ENCODE measurements at places on chromosomes 7 and 10.

GRCh38 chr10:36578306-36578705 is 547.1 kb upstream of the ANKRD30A start:
- DNase-seq: no peak

- no peak for DNase-seq
Observed at GRCh38 chr10:34988397-34989067, 101.6 kb downstream of the CUL2 start.

DNA sequence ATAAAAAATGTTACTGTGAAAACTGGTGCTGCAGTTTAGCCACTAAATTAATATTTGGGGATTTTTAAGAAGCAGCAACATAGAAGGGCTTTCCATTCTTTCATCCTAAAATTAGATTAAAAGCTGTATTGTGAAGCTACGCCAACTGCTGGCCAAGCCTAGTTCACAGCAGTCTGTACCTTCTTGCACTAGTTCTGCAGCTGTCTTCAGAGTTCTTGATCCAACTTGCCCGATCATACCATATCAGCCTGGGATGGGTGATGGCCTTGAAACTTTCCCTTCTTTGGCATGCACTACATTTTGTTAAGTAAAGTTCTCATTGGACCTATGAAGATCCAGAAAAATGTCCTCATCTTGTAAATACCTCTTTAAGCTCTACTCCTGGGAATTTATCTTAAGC is 20.3 kb upstream of the PANK1 start:
- no peak for DNase-seq

DNA sequence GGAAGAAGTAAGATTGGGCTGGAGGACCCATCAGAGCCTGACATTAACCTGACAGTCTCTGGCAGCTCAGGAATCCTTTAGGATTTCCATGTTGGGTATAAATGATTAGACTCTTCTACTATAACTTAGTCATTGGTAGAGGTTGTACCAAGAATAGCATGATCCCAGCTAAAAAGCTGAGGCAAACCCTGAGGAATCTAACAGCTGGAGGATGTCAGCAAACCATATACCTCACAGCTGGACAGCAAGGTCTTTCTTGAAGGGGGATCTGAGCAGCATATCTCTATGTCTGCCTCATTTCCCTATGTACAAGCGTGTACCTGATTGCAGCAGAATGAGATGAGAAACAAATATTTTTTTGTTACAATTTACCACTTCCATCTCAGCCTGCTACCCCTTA is 103.2 kb downstream of the NPSR1 start:
- no peak for DNase-seq

DNA sequence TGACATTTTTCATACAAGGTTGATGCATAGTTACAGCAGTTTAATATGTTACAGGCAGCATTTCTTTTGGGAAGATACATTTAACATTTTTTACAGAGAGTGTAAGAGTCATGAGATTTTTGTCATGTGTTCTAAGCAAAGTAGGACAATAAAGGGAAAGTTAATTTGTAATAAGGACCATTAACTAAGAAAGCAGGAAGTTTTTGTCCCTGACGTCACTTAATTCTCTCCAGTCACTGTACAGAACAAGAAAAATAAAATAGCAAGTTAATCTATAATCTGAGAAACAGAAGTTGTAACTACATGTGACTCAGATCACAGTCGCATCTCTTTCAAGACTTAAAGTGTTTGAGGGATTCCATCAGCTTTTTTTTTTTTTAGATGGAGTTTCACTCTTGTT is 49.5 kb upstream of the CAPZA2 start:
- DNase-seq: no peak

- no peak for DNase-seq
Observed at GRCh38 chr10:124562425-124563060, 100.9 kb downstream of the LHPP start.

DNA sequence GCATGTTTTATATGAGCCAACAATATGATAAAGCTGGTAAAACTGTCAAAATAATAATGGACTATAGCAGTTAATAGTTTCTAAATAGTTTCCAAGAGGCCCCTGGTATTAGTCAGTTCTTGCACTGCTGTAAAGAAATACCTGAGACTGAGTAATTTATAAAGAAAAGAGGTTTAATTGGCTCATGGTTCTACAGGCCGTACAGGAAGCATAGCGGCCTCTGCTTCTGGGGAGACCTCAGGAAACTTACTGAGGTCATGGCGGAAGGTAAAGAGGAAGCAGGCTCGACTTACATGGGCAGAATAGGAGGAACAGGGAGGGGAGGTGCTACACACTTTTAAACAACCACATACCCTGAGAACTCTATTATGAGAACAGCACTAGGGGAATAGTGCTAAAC is 104.6 kb downstream of the PPP1R9A start:
- no peak for DNase-seq

DNA sequence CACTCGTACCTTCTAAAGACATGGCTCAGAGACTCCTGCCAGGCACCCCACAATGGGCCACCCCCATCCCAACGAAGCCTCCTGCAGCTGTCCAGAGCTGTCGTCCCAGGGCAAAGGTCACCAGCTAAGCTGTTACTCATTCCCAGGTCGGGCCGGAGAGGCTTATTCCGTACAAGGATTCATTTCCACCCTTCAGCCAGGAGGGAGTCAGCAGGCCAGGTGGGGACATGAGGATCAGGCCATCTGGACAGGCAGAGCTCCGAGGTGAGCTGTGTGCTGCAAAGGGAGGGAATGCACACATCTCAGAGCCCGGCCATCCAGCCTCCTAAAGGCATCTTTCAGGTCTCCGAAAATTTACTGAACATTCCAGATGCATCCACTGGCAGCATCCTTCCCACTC is 63.9 kb upstream of the NANOS1 start:
- DNase-seq: no peak

DNA sequence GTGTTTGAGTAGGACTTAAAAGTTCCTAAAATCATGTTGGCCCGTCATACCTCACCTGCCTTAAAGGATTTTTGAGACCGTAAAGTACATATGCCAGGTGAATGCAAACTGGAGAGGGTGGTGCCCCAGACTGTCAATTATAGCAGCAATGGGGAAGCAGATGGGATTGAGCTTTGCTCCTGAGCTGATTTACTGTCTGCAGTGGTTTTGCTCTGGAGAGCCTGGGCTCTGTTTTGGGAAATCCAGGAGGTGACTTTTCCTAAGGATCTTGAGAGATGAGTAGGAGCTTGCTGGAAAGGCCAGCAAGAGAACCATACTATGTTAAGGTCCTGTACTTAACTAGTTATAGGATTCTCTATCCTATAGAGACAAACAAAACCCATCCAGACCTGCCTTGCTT is 43.0 kb downstream of the COL13A1 start:
- no peak for DNase-seq

DNA sequence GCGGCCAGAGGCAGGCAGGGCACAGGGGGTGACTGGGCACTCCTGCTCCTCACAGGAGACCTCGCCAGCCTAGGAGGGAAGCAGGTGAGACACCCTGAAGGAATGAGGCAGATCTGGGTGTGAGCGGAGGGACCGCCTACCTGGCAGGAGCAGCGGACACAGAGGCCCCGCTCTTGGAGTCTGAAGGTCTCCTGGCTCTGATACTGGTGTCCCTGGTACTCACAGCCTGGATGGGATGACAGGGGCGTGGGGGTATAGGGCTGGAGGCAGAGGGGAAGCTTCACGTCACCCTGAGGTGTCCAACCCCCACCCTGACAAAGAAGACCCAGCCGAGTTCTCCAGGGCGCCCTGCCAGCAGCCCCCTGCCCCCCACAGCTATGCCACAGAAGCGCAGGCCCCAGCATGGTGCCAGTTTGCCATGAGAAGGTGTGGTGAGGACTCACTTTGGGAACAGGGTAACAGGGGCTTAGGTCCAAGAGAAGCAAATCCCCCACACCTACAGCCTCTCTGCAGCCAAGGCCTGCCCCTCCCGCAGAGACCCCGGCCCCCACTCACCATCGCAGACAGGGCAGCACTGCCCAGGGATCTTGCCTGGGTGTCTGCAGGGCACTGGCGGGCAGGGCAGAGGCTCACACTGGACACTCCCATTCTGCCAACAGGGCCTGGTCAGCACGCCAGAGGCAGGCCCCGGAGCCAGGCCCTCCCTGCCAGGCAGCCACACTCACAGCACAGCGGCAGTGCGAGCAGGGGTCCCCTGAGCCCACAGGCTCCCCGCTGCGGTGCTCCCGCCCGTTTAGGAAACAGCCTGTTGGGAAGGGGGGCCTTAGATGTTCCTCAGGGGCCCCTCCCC is 17.0 kb downstream of the KCP start:
- no peak for DNase-seq

DNA sequence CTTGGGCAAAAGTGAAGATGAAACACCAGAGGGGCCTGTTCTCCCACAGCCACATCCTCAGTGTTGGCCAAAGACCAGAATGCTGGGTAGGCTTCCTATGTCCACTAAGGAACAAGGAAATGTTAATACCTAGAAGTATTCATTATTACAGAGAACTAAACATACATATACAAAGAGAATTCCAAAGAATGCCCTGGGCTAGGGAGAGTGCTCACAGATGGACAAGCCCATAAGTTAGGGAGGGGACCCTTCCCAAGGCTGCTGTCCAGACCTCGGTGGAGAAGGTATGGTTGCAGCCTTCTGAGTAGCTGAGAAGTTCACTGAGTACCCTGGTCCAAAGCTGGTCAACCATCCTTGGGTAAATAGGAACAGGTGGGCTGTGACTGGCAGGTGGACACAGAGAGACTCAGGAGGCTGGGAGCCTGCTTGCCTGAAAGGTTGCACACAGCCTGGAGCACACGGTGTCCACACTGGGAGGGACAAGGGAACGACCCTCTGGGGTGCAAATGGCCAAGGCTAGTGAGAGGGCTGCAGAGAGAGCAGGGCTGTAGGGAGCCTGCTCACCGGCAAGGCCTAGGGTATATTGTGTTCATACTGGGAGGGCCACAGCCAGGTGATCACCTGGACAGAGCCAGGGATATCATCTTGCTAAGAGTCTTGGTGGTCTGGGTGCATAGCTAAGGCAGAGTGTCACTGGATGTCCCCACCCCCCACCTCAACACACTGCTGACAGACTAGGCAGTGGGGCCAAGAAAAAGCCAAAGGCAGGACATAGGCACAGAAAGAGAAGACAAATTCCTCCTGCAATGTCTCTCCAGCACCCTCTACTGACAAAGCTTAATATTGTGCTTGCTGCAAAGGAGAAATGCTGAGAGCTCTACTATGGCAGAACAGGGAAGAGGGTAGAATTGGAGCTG is 40.3 kb downstream of the CPVL start:
- no peak for DNase-seq

DNA sequence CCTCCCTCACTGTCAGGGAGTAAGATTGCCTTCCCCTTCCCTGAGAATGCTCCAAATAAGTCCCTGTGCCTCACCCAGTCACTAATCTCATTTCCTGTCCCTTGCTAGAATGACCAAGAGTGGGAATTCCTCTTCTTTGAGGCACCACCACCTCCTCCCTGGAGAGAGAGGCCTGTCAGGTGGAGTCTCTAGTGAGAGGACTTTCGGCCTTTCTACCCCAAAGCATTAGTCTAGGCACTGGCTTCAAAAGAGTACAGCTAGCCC is 145.0 kb downstream of the PTPN20 start:
- DNase-seq: no peak

DNA sequence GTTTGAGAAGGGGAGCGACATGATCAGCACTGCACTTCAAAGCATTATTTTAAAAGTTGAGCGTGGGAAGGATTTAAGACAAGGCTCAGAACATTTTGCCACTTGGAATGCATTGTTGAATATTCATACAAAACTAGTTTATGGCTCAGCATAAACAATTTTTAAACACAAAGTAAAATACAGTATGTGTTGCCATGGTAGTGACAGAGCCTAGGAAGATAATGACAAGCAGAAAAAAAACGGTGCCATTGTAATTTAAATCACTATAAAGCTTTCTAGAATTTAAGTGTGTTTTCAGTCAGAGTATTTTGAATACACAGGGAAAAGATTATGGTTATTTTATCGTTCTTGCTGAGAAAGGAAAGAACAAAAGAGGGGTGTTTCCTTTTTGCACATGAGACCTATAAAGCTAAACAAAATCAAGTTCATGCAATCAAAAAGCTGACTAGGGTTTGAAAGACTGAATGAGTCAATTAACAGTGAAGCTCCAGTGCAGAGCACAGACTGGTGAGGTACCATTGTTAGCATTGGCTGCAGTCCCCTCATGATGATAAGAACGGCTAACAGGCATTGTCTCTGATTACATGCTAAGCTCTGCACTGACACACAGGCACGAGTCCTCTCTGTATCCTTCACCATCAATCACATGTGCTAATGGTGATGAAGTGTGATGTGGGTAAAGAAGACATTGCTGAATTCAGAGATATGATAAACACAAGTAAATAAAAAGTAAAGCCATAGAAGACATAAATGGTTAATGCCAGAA is 181.9 kb upstream of the VSTM2A start:
- DNase-seq: no peak

- DNase-seq: no peak
Observed at GRCh38 chr10:126617208-126617607, 53.3 kb downstream of the C10orf90 start.

DNA sequence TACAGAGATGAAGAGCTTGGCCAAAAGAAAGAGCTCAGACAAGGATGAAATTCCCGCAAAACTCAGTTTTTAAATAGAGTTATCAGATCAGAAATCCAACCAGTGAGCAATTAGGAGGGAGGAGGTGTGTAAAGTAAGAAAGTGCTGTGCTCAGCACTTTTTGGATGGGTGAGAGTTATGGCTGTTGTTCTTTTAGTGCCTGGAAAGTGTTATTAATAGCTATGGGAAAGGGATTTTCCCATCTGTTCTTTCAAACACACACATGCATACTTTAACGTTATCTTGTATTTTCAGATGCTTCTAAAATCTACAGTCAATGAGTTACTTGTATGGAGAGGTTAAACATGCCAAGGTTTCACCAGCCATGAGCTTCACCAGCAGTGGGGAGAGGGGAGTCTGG is 107.3 kb upstream of the TMEM72 start:
- DNase-seq: no peak

DNA sequence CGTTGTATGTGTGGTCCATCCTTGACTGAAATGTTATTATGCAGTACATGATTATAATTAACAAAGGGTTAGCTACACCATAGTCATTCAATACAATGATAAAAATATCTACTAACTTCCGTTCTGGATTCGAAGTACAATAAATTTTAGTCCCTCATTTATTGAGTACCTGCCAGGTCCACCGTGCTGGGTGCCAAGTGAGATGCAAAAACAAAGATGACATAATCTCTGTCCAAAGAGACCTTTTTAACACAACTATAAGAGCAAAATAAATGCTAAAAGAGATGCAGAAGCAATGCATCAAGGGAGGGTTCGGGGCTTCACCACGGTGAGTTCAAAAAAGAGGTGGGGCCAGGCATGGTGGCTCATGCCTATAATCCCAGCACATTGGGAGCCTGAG is 33.1 kb downstream of the LAMB1 start:
- DNase-seq: no peak

- DNase-seq: no peak
Observed at GRCh38 chr10:92544296-92544695, 29.6 kb downstream of the IDE start.

DNA sequence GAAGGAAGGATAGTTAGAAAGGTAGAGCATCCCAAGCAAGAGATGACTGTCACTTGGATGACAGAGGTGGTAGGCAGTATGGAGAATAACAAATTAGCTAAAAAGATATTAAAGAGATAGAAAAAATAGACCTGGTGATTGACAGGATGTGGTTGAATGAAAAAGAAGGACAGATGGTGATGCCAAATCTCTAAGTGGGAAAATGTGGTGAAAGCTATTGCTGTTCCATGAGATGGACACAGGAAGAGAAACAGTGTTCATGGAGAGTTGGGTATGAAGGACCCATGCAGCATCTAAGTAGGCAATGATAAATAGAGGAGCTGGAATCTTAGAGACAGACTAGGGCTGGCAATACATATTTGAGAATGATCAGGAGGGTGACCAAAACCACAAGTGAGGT is 30.7 kb downstream of the FAM13C start:
- DNase-seq: no peak

GRCh38 chr7:107971100-107971499 is 31.9 kb downstream of the LAMB1 start:
- DNase-seq: no peak

GRCh38 chr10:99484626-99485581 is 47.8 kb upstream of the NKX2-3 start:
- DNase-seq: no peak

Measured in stimulated activated CD8-positive, alpha-beta memory T cell treated with anti-CD3 and anti-CD28 coated beads, Interleukin-4, amount 100 ng/mL, for 24 hours (primary cell).